Hippocampal formation (tissue), 2 donors: ENCODE measurements at places on chromosomes 12 and 14.

GRCh38 chr14:91246051-91246852 lies 1.7 kb upstream of the GPR68 start:
- DNase-seq: no peak

DNA sequence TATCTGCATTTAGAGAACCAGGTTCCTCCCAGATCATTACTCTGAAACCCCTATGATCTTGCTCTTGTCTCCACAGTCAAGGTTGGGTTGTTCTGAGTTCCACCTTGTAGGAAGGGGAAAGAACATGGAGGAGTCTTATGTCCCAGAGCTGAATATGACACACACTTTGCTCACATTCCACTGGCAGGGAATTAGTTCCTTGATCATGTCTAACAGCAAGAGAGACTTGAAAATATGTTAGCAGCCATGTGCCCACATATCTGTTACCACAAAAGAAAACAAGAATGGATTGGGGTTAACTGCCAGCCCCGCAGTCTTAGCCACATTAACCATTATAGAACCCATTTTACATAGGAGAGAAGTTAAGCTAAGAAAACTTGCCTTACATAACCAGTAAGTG lies 71.1 kb upstream of the MDM1 start:
- no peak for DNase-seq

DNA sequence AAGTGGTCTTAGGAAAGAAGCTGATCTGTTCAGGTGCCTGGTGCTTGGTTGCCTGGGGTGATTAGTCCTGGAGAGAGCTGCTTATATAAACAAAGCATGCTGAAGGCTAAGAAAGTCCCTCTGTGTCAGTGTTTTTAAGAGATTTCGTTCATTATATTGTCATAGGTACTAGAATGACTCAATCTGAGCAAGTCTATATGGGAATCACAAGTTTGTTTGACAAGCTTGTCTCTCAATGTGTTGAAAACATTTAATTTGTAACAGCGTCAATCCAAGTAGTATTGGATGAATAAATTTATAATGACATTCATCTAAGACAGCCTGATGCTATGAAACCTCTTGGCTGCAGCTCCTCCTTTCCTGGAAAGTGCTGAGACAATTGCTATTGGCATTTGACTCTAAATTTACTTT lies 256.3 kb downstream of the TMTC2 start:
- DNase-seq: no peak

DNA sequence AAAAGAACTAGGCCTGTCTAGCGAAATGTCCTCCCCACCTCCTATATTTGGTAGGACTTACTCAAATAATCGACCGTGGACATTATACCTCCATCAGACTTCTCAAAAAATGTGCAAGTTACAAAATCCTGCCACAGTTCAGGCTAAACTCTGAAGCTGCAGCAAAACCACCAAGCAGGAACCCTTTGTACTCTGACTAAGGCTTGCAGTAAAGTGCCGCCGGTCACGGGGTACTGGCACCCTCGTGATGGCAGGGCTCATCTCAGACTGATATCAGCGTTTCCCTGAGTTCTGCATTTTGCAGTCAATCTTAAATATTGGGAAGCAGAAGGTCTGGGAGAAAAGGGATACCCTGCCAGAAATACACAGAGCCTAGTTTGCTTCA lies 17.1 kb downstream of the SLC11A2 start:
- DNase-seq: peak; percentile 83

DNA sequence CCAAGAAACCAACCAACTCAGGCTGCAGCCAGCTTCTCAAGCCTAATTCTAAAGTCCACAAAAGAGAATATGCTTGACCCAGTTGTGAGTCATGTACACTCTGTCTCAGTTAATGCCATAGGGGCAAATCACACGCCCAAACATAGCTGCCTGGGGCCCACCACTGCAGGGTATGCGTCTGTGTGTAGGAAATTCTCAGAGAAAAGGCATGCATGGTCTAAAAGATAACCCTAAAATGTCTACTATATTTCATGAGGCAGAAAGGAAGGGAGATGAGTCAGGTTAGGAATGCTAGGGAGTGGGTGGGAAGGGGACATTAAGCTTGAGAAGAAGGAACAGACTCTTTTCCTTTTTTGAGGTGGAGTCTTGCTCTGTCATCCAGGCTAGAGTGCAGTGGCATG lies 22.3 kb upstream of the SPTLC2 start:
- DNase-seq: no peak

DNA sequence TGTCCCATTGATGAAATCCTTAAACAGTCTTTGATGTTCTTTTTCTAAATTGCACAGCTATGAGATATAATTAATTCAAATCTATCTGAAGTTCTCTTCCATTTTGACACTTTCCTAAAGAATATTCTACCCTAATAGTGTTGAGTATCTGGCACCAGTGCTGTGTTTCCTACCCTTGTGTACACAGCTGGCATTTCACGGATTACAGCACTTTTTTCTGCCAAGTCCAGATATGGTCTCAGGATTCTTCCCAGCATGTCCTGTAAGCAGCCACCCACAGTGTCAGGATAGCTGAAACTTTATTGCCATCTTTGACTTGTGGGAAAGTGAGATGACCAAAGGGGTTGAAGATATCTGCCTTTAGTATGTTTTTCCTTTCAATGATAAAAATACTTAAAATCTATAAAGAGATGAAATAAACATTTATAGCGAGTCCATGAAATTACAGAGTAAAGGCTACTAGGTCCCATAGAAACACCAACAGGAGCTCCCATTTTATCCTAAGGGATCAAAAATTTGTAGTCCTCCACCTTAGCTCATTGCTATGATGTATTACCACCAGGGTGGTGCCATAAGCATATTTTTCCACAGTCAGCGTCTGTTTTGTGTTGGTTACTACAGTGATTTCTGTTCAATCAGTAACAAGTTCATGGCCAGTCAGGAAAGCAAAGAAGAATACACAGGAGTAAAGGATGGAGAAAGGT lies 96.7 kb downstream of the TRHDE start:
- DNase-seq: no peak

GRCh38 chr14:103156651-103157378 lies 33.6 kb downstream of the TNFAIP2 start:
- no peak for DNase-seq

DNA sequence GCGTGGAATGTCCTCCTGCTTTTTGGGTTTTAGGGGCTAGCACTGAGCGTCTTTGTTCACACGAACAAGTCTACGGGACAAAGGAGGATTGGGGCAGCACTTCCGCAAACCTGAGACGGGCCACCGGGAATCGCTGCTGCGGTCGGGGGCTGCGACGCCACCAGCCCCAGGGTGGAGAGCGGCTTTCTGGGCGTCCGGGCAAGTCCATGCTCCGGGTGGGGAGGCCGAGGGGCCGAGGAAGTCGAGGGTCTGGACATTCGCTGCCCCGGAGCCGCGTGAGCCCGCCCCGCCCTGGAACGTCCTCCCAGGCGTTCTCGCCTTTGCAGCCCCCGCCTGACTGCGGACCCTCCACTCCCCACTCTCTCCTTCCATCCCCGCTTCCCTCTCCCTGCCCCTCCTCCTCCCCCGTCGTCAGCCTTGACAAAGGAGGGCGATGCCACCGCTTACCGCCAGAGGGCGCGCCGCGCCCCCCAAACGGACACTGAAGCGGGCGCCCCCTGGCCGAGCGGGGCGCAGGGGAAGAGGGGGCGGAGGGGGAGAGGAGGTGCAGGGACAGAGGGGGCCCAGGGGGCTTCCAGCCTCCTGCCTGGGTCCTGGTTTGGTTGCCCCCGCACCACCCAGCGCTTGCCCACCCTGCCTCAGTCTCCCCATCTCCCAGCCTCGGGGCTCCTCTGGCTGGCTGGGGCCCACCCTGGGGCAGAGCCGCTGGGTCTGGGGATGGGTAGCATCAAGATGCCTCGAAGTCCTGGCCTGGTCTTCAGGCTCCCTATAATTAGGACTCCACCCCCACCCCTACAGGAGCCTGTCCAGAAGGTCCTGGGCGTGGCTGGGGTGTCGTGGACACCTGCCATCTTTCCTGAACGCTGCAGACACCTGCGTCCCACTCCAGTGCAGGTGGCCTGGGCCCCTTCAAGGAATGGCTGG lies 39.1 kb upstream of the INF2 start:
- DNase-seq: peak; percentile 60

GRCh38 chr12:128361400-128361995 lies 94.5 kb downstream of the TMEM132C start:
- DNase-seq: no peak

DNA sequence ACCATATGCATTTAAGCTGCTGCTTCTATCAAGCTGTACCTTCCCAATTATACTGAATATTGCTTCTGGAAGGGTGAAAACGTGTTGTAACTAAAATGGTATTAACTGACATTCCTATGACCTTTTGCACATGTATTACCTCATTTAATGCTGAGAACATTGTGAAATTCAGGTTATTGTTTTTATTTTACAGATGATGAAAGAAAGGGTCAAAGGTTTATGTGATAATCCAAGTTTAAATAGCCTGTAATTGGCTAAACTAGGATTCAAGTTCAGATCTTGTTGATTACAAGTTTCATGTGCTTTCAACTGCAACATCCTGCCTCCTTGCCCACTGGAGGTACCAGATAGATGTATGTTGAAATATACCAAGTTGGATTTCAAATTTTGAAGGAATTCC lies 433.3 kb upstream of the PRICKLE1 start:
- DNase-seq: no peak

DNA sequence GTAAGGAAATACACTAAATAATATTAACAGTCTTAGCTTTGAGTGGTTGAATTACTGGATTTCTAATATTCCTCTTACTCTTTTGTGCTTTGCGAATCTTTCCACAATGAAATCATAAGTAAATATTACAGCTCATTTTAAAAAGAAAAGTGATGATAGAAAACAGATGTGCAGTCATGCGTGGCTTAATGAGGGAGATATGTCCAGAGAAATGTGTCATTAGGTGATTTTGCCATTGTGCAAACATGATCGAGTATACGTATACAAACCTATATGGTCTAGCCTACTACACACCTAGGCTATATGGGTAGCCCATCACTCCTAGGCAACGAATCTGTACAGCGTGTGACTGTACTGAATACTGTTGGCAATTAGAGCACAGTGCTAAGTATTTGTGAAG lies 59.3 kb downstream of the SLC15A5 start:
- DNase-seq: no peak

DNA sequence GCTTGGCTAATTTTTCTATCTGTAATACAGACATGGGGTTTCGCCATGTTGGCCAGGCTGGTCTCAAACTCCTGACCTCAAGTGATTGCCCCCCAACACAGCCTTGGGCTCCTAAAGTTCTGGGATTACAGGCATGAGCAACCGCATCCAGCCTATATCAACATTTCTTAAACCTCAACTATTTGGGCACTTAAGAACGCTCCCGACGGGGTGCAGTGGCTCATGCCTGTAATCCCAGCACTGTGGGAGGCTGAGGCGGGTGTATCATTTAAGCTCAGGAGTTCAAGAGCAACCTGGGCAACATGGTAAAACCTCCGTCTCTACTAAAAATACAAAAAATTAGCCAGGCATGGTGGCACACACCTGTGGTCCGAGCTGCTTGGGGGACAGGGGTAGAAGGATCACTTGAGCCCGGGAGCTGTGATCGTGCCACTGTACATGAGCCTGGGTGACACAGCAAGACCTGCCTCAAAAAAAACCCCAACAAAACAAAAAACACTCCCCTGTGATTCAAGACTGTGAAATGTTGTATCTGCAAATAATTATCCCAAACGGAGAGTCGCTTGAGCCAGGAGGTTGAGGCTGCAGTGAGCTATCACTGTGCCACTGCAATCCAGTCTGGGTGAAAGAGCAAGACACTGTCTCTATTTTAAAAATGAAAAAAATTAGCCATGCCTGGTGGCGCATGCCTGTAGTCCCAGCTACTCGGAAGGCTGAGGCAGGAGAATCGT lies 21.5 kb downstream of the PPTC7 start:
- DNase-seq: no peak
